ENCODE measurements at places on chromosomes 5 and 9.

DNA sequence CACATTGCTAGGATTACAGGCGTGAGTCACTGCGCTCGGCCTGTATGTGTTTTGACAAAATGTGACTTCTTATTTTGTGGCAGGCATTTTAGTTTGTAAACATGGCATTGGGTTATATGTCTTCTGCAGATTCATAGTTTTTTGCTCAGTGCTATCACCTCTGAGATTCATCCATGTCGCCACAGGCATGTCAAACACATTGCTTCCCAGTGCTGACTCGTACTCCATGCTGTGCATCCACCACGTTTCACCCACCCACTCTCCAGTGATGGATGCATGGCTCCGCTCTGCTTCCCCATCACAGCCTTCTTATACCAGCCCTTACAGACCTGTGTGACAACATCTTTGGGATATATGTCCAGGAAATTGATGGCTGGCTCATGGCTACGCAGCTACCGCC lies 158.8 kb downstream of the GAS1 start:
- DNase-seq: peak; percentile 23

DNA sequence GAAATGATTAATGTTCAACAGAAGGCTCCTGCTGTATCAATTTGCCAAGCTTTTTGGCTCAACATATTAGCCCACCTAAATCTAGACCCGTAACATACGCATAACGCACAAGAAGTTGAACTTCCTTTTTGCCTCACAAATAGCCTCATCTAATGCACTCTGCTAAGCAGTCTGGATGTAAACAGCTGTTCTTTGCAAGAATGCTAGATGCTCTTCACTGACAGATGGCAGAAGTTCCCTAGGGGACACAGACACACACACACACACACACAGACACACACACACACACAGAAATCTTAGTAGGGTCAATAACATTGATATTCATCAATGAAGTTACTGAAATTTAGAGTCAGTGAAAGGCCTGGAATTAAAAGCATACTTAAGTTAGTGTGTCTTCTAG lies 13.2 kb upstream of the PCA3 start:
- no peak for DNase-seq

DNA sequence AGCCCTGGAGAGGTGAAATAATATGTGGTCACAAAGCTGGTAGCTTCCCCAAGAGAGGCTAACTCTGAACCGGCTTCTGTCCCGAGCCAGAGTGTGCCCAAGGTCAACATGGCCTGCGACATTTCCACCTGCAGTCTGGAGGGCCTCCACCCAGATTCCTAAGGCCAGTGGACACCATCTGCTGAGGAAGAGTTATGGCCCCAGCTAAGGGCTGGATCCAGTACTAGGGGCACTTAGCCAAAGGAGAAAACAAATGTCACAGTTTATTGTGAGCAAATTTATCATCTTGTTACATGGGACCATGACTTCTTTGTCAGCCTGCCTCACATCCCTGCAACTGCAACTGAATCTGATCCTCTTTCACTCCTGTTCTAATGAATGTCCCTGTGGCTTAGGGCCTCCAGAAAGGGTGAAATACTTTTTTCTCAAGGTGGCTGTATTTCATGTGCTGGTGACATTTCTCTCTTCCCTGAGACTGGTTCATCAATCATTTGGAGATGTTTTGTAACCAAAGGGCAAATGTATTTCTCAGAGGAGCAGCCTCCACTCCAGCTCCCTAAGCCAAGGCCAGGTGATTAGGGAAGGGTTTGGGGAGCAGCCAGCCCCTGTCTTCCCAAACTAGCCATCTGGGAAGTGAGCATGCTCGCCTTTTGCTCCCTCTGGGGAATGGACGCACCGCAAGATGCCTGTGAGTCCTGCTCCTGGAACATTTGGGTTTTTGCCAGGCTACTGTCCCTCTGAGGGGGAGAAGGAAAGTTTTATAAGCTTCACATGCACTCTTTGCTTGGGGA lies 148.3 kb downstream of the CMYA5 start:
- no peak for DNase-seq

DNA sequence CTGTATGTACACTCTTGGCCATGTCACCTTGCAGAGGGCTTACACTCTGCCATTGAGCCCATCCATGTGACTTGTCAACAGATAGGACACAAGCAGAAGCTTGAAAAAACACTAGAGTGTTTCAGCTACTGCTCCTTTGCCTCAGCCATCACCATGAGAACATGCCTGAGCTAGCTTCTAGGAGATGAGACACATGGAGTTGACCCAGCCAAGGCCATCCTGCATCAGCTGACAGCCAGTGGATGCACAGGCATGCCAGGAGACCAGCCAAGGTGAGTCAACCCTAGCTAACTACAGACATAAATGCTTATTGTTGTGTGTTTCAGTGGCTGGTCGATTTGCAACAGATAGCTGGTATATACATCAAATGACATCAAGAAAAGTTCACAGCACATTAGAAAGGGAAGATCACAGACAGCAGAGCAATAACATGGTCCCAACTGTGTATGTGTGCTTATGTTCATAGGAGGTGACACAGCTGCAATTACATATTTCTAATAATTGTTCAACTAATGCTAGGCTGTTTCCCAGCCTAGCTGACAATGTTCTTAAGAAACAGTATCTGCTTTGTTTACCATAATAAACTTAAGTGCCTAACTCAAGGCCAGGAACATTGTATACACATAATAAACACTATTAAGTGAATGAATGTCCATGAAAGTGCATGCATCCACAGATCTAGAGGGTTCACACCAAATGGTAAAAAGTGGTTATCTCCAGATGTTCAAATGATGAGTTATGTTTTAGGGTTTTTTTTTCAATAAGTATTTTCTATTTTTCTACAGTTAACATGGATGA lies 105.7 kb downstream of the SPOCK1 start:
- no peak for DNase-seq

- DNase-seq: no peak
These were observed 70.8 kb upstream of the TGFBR1 start for GRCh38 chr9:99034149-99034548.

DNA sequence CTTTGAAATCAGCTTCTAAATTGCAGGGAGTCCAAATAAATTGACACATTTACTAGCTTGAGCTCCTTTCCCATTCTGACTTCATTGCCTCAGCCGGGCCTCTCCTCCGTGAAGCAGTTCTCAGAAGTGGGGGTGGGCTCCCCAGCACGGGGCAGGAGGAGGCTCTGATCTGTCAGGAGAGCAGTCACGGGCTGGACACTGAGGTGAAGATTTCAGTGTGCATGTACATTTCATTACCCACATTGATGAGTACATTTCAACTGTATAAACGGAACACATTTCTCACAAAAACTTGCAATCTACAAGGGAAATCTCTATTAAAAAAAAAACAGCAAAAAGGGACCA lies 195.9 kb downstream of the SEMA6A start:
- DNase-seq: no peak

Data from Daoy (cell line).